ENCODE measurements at places on chromosomes 16 and 17.
A peak's percentile ranks its signal among the peaks of the same experiment; 100 is the strongest.

GRCh38 chr17:57553991-57554825 lies 190.9 kb downstream of the CCDC182 start:
- no peak for DNase-seq

DNA sequence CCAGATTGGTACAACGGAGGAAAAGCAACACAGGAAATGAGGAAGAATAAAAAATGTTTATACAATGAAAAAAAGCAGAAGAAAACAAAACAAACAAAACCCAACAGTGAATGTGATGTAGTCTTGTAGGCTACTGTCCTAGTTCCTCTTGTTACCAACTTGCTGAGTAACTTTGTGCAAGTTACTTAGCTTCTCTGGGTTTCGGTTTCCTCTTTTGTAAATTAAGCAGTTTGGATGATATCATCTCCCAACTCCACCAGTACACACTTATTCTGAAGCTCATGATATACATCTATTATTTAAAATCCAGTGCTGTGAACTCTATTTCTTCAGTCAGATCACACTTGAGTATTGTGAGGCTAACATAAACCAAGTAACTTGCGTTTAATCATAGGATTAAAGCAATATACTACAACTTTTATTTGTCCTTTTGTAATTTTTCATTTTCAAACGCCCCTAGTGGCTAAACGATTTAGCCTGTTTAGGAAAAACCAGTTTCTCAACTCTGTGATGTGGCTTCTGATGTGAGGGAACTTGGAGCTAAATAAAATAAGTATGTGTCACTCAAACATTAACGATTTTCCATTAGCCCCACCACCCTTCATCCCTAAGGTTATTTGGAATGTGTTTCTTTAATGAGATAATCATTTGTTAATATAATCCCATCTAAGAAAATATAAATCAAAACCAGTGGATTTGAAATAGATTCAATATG lies 1.4 kb upstream of the UNK start:
- DNase-seq = no peak

DNA sequence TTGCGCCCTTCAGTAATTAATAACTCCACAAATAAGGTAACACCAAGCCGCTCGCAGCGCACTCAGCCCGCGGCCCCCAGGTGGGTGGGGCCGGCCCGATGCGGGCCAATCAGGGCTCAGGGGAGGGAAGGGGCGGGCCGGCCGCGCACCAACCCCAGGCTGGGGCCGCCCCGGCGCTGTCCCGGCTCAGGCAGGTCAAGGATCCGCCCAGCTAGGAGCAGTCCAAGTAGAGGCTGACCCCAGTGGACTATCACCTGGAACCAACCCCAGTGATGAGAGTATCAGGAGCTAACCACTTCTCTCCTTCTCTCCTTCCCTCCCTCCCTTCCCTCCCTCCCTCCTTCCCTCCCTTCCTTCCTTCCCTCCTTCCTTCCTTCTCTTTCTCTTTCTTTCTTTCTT lies 110.8 kb downstream of the C16orf78 start:
- peak; percentile 12 for DNase-seq

- DNase-seq = no peak
Measured at GRCh38 chr17:45184144-45184543, 22.5 kb downstream of the HEXIM2 start.

- peak; percentile 26 for DNase-seq
Measured at GRCh38 chr17:3890082-3890877, 2.6 kb downstream of the CAMKK1 start.

All from stimulated activated CD4-positive, alpha-beta T cell treated with anti-CD3 and anti-CD28 coated beads, Interleukin-4, amount 100 ng/mL, for 48 hours (primary cell).